CD4-positive, alpha-beta memory T cell (primary cell): ENCODE measurements at places on chromosomes 1 and 21. TPM values are rescaled to one million over a fixed set of nuclear protein-coding genes. Genes with fewer than 3 reads are reported as not detected.
A peak's percentile ranks its signal among the peaks of the same experiment; 100 is the strongest.

GRCh38 chr1:9689011-9689706, 37.6 kb downstream of the PIK3CD start:
- H3K4me1 ChIP-seq = peaks cover 77% of the 10 kb centered on the region
- H3K27me3 ChIP-seq = no peaks in the 10 kb centered on the region
- peak overlapping the region; percentile 63 for H3K4me3 ChIP-seq
- DNase-seq = peak; percentile 80

DNA sequence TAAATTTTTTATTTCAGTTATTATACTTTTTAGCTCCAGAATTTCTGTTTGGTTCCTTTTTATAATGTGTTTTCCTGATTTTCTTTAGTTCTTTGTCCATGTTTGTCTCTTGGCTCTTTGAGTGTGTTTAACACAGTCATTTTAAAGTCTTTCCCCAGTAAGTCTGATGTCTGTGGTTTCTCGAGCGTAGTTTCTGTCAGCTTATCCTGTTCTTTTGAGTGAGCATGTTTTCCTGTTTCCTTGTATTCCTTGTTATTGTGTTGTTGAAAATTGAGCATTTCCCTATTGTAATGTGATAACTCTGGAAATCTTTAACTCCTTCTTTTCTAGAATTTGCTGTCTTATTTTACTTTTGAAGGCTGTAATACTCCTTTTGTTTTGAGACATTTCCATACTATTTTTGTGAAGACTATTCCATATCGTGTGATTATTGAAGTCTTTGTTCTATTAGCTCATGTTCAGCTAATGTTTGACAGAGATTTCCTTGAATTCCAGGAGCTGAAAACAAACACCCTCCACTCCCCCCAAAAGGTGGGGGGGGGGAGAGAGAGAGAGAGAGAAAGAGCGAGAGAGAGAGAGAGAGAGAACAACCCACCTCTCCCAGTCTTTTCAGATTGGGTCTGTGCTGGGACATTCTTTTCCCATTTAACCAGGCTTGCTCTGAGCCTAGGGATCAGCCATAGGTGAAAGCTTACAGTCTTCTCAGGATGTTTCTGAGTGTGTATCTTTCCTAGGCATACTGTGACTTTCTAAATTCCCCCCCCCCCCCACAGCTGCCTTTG, 38.3 kb downstream of the SDCCAG8 start:
- no peak for DNase-seq
- no peaks in the 10 kb centered on the region for H3K27me3 ChIP-seq
- H3K4me3 ChIP-seq = no peak overlapping the region
- H3K4me1 ChIP-seq = no peaks in the 10 kb centered on the region

- peaks cover 10% of the 10 kb centered on the region for H3K4me1 ChIP-seq
- H3K4me3 ChIP-seq = no peak overlapping the region
- no peaks in the 10 kb centered on the region for H3K27me3 ChIP-seq
- no peaks in the 10 kb centered on the region for H3K36me3 ChIP-seq
- H3K27ac ChIP-seq = no peak overlapping the region
- no peak for DNase-seq
Measured at GRCh38 chr1:64822621-64823020, 77.7 kb downstream of the RAVER2 start.

- no peak overlapping the region for H3K4me3 ChIP-seq
- H3K4me1 ChIP-seq = no peaks in the 10 kb centered on the region
- H3K36me3 ChIP-seq = no peaks in the 10 kb centered on the region
- H3K27me3 ChIP-seq = no peaks in the 10 kb centered on the region
- H3K27ac ChIP-seq = no peak overlapping the region
Measured at GRCh38 chr1:26020330-26020768, 1.2 kb upstream of the EXTL1 start.

CELSR2 gene
- 3.1 TPM for total RNA-seq

ELF3 gene
- total RNA-seq = 1.1 TPM

DNA sequence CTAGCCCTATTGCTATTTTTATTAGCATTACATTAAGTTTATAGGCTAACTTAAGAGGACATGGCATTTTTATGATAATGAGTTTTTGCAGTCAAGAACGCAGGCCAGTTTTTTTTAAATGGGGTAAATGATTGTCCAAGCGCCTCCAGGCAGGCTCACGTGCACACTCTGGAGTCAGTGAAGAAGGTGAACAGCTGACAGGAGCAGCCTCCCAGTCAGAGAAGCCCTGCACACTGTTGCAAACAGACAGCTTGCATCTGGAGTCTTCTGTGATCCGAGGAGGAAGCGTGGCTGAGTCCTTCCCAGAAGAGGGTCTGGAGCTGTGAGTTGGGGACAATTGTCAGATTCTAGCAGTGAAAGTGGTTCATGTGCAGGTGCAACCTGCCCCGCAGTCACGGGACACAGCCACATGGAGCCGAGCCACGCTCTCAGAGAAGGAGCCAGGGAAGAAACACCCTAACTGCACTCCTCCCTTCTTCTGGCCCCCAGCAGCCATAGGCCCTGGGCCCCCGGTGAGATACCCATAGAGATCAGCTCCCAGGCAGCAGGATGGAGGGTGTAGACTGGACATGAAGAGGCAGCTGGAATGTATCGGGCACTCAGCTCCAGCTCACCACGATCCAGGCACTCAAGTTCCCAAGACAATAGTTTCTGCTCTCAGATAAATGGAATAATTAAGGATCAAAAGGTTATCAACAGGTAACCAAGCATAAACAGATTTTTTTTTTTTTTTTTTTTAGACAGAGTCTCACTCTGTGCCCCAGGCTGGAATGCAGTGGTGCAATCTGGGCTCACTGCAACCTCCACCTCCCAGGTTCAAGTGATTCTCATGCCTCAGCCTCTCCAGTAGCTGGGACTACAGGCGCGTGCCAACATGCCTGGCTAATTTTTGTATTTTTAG, 26.4 kb downstream of the CAPN2 start:
- H3K27me3 ChIP-seq = no peaks in the 10 kb centered on the region
- H3K27ac ChIP-seq = no peak overlapping the region
- peaks cover 10% of the 10 kb centered on the region for H3K4me1 ChIP-seq
- DNase-seq = no peak
- H3K4me3 ChIP-seq = no peak overlapping the region

DNA sequence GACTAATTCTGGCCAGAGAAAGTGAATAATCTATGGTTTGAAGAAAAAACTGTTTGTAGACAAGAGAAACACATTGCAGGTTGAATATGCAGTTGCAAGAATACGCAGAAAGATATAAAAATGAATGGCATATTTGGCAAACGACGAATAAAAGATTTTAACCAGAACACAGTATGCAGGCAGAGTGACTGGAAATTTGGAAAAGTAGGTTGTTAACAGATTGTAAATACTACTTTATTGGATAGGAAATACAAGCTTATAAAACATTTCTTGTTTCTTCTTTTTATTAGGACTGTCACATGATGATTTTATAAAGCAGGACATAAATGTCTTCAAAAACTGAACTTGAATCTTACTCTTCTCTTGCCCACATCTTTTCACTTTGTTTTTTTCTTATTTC, 573.3 kb upstream of the PBX1 start:
- no peaks in the 10 kb centered on the region for H3K4me1 ChIP-seq
- H3K27ac ChIP-seq = no peak overlapping the region
- H3K27me3 ChIP-seq = no peaks in the 10 kb centered on the region

- no peaks in the 10 kb centered on the region for H3K4me1 ChIP-seq
- H3K4me3 ChIP-seq = no peak overlapping the region
- H3K36me3 ChIP-seq = no peaks in the 10 kb centered on the region
- no peak overlapping the region for H3K27ac ChIP-seq
- no peak for DNase-seq
Measured at GRCh38 chr1:117698398-117699160, 92.7 kb downstream of the TENT5C start.

TENT5C gene
- total RNA-seq = 13.9 TPM

DNA sequence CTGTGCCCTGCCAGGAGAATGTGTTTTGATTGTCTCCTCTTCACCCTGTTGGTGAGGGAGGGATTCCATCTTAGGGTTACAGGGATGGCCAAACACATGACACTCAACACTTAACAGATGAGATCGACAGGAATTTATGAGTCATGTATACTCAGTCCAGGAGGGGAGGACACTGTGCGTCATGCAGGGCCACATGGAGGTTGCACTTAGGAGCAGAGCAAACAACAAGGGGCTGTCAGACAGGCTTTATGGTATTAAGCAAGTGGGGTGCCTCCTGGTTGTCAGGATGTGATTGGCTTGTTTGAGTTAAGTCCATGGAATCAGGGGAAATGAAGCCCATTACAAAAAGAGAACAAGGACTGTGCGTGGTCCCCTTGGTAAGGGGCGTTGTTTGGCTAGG, 26.9 kb downstream of the EDARADD start:
- no peak overlapping the region for H3K4me3 ChIP-seq
- no peak overlapping the region for H3K27ac ChIP-seq
- peaks cover 25% of the 10 kb centered on the region for H3K4me1 ChIP-seq
- no peak for DNase-seq
- no peaks in the 10 kb centered on the region for H3K27me3 ChIP-seq

GRCh38 chr21:42523941-42524340, 10.3 kb downstream of the SLC37A1 start:
- H3K27me3 ChIP-seq = no peaks in the 10 kb centered on the region
- no peak overlapping the region for H3K27ac ChIP-seq
- H3K36me3 ChIP-seq = peaks cover 11% of the 10 kb centered on the region
- H3K4me1 ChIP-seq = peaks cover 32% of the 10 kb centered on the region
- no peak overlapping the region for H3K4me3 ChIP-seq

GRCh38 chr1:154729577-154729976, 121.6 kb upstream of the ADAR start:
- no peaks in the 10 kb centered on the region for H3K36me3 ChIP-seq
- H3K27me3 ChIP-seq = no peaks in the 10 kb centered on the region
- H3K4me3 ChIP-seq = no peak overlapping the region

INAVA gene
- 0.20 TPM for total RNA-seq

GRCh38 chr1:46587069-46587468, 17.0 kb downstream of the MKNK1 start:
- H3K36me3 ChIP-seq = peaks cover 34% of the 10 kb centered on the region
- DNase-seq = no peak
- H3K4me3 ChIP-seq = no peak overlapping the region
- H3K27me3 ChIP-seq = no peaks in the 10 kb centered on the region
- H3K4me1 ChIP-seq = peaks cover 15% of the 10 kb centered on the region

DNA sequence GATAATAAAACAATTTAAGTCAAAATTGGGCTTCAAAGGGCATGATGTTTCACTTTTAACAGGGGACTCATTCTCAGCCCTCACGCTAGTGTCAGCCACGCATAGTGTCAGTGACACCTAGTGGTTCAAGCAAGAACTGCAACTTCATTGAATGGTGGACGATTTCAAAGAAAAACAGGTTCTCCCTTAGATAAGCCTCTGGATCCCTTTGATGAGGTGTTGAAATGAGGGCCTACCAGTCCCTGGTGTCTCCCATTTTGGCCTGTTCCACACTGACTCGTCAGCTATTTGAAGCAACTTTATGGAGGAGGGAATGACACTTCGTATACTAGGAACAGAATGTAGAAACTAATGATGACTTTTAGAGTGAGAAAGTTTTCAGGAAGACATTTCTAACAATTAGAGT, 56.2 kb downstream of the FCRL5 start:
- no peaks in the 10 kb centered on the region for H3K4me1 ChIP-seq
- H3K27ac ChIP-seq = no peak overlapping the region

DNA sequence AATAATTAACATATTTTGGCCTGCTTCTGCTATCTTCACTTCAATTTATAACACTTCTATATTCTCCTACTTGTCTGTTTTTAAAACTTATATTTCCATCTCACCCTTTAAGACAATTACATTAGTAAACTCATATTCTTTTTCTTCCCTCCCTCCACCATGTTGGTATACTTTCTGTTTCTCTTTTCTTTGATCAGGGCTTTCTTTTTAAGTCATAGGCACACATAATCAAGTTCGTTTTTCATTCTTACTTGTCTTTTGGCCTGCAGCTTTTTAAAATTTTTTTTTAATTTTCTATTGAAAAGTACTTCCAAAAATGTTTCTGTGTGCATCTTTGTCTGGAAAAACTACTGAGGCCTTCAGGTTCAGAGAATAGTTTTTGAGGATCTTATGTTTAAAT, 2.3 kb downstream of the PYHIN1 start:
- no peak for DNase-seq
- H3K27ac ChIP-seq = peak overlapping the region; percentile 45
- no peaks in the 10 kb centered on the region for H3K27me3 ChIP-seq
- peaks cover 4% of the 10 kb centered on the region for H3K36me3 ChIP-seq
- peaks cover 40% of the 10 kb centered on the region for H3K4me1 ChIP-seq

- no peak for DNase-seq
- H3K36me3 ChIP-seq = peaks cover 10% of the 10 kb centered on the region
- H3K4me3 ChIP-seq = no peak overlapping the region
- H3K27me3 ChIP-seq = no peaks in the 10 kb centered on the region
- H3K4me1 ChIP-seq = no peaks in the 10 kb centered on the region
Measured at GRCh38 chr1:53811414-53811851, 26.7 kb downstream of the NDC1 start.

AUNIP gene
- not detected for total RNA-seq

GRCh38 chr1:24043345-24044032, 63.4 kb upstream of the SRSF10 start:
- H3K36me3 ChIP-seq = no peaks in the 10 kb centered on the region
- H3K4me3 ChIP-seq = no peak overlapping the region
- no peaks in the 10 kb centered on the region for H3K27me3 ChIP-seq
- no peak overlapping the region for H3K27ac ChIP-seq

- H3K27me3 ChIP-seq = no peaks in the 10 kb centered on the region
- no peak overlapping the region for H3K4me3 ChIP-seq
- peaks cover 7% of the 10 kb centered on the region for H3K4me1 ChIP-seq
- DNase-seq = no peak
Measured at GRCh38 chr1:207288315-207288714, 33.2 kb upstream of the CD55 start.

PLXNA2 gene
- total RNA-seq = 3.5 TPM

GRCh38 chr1:2856066-2856390, 54.5 kb upstream of the TTC34 start:
- no peaks in the 10 kb centered on the region for H3K36me3 ChIP-seq
- no peak for DNase-seq
- H3K27me3 ChIP-seq = no peaks in the 10 kb centered on the region
- H3K4me1 ChIP-seq = no peaks in the 10 kb centered on the region

APOBEC4 gene
- not detected for total RNA-seq

- no peaks in the 10 kb centered on the region for H3K36me3 ChIP-seq
- DNase-seq = no peak
- peaks cover 10% of the 10 kb centered on the region for H3K4me1 ChIP-seq
- H3K27ac ChIP-seq = no peak overlapping the region
Measured at GRCh38 chr1:243477731-243478290, 222.0 kb downstream of the SDCCAG8 start.

TCHHL1 gene
- not detected for total RNA-seq

GRCh38 chr1:79819140-79819539, 812.6 kb upstream of the ADGRL4 start:
- no peak overlapping the region for H3K4me3 ChIP-seq
- H3K36me3 ChIP-seq = no peaks in the 10 kb centered on the region
- peak; percentile 29 for DNase-seq

PTGFR gene
- total RNA-seq = not detected

DNA sequence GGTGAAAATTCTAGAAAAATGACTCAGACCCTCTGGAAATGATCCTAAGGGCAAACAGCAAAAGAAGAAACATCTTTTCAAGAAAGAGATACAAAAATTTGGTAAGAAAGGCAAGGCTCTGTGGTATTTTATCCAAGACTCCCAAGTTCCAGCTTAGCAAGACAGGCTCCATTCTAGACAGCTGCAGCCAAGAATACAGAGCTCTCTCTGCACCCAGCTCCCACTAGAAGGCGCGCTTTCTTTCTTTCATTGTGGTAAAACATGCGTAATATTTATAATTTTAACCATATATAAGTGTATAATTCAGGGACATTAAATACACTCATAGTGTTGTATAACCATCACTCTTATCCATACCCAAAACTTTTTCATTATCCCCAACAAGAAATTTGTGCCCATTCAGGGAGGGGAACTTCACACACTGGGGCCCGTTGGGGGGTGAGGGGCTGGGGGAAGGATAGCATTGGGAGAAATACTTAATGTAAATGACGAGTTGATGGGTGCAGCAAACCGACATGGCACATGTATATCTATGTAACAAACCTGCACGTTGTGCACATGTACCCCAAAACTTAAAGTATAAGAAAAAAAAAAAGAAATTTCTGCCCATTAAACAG, 2.2 kb upstream of the HFM1 start:
- H3K27me3 ChIP-seq = peaks cover 15% of the 10 kb centered on the region
- no peak for DNase-seq
- no peak overlapping the region for H3K27ac ChIP-seq
- no peaks in the 10 kb centered on the region for H3K36me3 ChIP-seq
- peaks cover 5% of the 10 kb centered on the region for H3K4me1 ChIP-seq
